Lung microvascular endothelial cell (primary cell): ENCODE measurements at places on chromosomes 13 and 19. TPM values are rescaled to one million over a fixed set of nuclear protein-coding genes. Genes with fewer than 3 reads are reported as not detected.

The ZNF625 gene
- 7.4 and 11.7 TPM in 2 replicates for total RNA-seq

The UBE2M gene
- 50.1 and 66.7 TPM in 2 replicates for total RNA-seq

The HSH2D gene
- total RNA-seq = not detected in 2 replicates

The ZNF841 gene
- 6.1 and 12.9 TPM in 2 replicates for total RNA-seq

The NLRP7 gene
- not detected in 2 replicates for total RNA-seq

The GPR4 gene
- 1.1 and 1.6 TPM in 2 replicates for total RNA-seq

The FCER2 gene
- not detected in 2 replicates for total RNA-seq

- DNase-seq = no peak
Measured at GRCh38 chr13:38564256-38565150, 122.4 kb upstream of the FREM2 start.

GRCh38 chr13:93818345-93818744 is 591.7 kb downstream of the GPC6 start:
- no peak for DNase-seq

GRCh38 chr19:43380771-43381386 is 27.4 kb downstream of the CD177 start:
- no peak for DNase-seq

DNA sequence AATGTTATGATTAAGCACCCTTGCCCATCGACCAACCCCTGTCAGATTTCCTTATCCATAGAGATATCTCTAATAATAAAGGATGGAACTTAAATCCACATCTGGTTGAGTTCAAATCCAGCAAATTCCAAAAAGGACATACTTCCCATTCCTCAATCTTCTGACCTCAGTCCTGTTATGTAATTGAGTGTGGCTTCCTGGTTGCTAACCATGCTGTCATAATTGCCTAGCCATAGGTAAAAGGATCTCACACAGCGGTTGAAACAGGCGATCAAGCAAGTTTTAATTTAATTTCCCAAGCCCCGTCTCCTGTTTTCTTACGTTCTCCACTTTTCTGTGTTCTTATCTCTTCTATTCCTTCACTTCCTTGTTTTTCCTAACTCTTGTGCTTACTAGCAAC is 550.3 kb downstream of the GPC6 start:
- no peak for DNase-seq

- no peak for DNase-seq
Measured at GRCh38 chr13:112450904-112451240, 74.7 kb downstream of the SPACA7 start.

GRCh38 chr13:108227651-108228272 is 9.6 kb downstream of the ABHD13 start:
- peak; percentile 68 for DNase-seq

DNA sequence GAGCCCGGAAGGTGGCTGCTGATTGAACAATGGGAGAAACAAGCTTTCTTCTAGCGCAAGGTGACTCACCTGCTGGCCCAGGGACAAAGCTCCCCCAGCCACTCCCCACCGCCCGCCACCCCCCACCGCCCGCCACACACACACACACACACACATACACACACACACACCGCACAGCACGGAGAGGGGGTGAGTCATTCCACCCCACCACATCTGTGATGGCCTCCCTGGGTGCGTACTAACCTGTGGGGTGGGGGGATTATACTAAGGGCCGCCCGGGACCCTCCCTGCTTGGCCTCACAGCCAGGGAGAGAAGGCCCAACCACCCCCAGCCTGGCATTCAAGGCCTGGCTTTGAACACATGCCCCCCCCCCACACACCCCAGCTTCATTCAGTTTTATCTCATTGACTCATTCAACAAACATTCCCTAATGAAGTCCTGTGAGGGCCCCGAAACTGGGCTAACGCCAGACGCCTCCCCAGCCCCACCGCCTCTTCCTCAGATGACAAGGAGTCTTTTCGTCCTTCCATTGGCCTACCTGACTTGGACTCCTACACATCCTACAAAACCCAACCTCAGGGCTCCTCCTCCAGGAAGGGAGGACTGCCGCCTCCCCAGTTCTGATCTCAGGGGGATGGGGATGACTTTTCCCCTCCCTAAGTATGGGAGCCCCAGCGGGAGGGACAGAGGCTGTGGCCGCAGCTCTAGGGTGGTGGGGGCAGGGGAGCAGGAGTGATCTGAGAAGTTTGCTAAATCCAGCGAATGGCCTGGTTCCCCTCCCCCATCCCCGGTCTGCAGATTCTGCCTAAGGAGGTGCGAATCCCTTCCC is 5.8 kb upstream of the ONECUT3 start:
- DNase-seq = no peak
